ENCODE measurements at places on chromosomes 2 and 18.

- peak; percentile 56 for DNase-seq
Measured at GRCh38 chr2:56286936-56287335, 103.1 kb downstream of the CCDC85A start.

- DNase-seq, result no peak
Measured at GRCh38 chr2:52404866-52405265, 1362.7 kb upstream of the CHAC2 start.

DNA sequence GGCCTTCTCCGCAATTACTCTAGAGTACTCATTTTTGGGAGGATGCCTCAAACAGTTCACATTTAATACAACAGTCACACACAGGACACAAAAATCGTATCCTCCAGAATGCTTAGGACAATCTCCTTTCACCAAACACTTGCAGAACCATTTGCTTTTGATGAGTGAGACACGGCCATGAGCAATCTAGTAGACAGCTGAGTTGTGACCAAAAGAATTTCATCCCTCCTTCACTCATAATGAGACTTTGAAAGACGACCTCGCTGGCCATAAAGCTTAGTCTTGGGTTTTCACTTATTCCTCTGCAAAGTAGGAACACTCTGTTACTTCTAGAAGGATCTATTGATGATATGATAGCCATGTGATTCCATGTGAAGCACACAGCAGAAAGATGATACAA lies 87.5 kb upstream of the SLC35G4 start:
- DNase-seq, result no peak

DNA sequence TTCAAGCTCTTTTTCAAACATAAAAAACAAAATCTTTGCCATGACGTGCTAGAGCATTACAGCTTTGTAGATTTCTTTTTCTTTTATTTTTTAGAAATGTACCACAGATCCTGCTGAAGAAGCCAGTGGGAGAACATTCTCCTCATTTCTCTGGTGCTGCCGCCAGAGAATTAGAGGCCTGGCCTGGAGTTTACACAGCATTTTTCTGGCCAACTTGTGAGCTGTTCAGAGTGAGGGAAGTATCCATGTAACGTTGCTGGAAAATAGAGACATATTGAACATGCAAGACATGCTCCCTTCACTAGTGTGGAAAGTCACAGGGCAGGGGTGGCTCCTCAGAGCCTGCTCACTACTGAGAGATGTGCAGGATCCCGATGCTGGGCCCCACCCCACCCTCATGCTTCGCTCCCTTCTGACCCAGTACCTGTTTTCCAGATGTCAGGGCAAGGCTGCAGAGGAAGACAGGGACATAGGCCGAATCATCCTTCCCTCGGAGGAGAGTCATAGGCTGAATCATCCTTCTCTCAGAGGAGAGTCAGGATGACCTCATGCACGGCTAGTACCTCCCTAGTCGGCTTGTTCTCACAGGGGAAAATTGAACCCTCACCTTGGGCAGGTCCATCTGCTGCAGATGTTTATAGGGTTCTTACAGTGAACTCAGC lies 298.5 kb downstream of the INSIG2 start:
- DNase-seq, result no peak

GRCh38 chr2:196607073-196607472 lies 32.4 kb upstream of the CCDC150 start:
- DNase-seq, result peak; percentile 53
